Activated CD4-positive, alpha-beta T cell treated with anti-CD3 and anti-CD28 coated beads for 36 hours (primary cell): ENCODE measurements at places on chromosomes 7 and 10. TPM values are rescaled to one million over a fixed set of nuclear protein-coding genes. Genes with fewer than 3 reads are reported as not detected.
A peak's percentile ranks its signal among the peaks of the same experiment; 100 is the strongest.

DNA sequence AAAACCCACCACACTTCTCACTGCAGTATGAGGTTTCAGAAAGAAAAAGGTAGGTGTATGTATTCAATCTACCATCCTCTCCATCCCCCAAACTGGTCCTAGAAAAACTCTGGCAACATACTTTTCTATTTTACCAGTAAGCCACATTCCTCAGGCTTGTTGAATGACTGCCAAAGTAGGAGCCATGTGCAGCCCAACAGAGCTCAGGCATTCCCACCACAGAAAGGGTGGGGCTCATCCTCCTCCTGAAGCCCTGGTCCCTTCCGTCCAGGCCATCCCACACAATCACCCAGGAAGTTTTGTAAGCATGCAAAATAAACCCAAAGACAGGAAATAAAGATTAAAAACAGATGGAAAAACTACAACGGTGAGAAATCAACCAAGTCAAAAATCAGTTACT is 57.2 kb downstream of the MAD1L1 start:
- no peak overlapping the region for H3K27ac ChIP-seq
- no peaks in the 10 kb centered on the region for H3K27me3 ChIP-seq
- no peaks in the 10 kb centered on the region for H3K4me1 ChIP-seq
- DNase-seq = no peak

Gene TBATA
- not detected for total RNA-seq

DNA sequence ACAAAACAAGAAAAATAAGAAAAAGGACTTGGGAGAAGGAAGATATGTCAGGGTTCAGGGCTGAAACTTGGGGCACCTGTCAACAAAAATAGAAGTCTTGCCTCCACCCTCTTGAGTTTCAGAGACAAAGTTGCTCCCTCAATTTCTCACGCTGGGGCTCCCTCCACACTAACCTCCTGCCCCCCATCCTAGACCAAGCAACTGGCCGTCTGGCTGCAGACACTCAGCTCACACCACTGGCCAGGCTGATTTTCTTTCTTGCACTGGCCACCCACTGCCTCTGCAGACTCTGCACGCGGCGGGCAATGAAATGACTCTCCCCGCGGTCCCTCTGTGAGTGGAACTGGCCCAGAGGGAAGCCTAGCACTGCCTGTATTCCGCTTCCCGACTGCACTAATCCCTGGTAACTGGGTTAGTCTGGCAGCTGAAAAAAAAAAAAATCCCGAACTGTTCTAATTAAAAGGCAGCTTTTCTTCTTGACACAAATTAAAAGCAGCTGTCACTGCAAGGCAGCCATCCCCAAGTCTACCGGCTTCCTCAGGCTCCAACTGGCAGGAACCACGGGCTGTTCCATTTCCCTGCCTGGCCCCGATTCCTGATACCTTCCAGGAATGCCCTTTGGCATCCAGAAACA is 83.5 kb downstream of the SPDYE5 start:
- H3K4me1 ChIP-seq = no peaks in the 10 kb centered on the region
- H3K36me3 ChIP-seq = no peaks in the 10 kb centered on the region
- H3K27me3 ChIP-seq = no peaks in the 10 kb centered on the region
- no peak for DNase-seq

Gene PLCE1
- 0.02 TPM for total RNA-seq

DNA sequence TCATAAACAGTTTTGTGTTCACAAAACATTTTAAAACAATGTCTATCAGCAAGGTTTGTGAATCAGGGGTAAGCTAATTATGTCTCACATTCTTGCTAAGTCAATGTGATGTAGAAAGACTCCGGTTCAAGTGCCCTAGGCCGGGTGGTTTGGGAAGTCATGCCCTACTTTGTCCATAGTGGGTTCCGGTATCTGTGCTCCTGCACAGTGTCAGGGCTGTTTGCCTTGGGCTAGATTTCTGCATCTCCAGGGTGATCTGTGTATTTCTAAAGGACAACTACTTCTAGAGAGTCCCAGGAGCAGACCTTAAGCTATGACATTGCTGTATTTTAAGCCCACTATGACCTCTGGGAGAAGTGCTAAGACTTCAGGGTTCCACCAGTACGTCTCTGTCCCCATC is 504.1 kb downstream of the PLXNA4 start:
- no peaks in the 10 kb centered on the region for H3K4me1 ChIP-seq
- no peak overlapping the region for H3K4me3 ChIP-seq
- peaks cover 10% of the 10 kb centered on the region for H3K27me3 ChIP-seq
- no peak overlapping the region for H3K27ac ChIP-seq
- no peaks in the 10 kb centered on the region for H3K36me3 ChIP-seq

DNA sequence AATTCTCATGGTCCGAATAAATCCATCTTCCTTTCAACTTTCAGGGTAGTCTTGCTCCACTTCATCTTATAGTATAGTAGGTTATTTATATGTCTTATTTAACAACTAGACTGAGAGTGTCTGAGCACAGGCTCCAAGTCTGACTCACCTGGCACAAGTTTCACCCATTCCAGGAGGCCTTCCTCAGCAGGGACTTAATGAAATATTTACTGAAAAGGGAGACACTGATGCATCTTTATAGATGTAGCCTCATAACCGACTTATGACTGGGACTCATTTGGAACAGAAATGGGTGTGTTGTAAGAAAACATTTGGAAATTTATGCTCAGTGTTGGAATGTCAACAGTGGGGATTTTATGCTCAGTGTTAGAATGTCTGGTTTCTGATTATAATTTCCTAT is 59.9 kb downstream of the CH25H start:
- no peak overlapping the region for H3K4me3 ChIP-seq
- H3K4me1 ChIP-seq = peaks cover 7% of the 10 kb centered on the region
- no peaks in the 10 kb centered on the region for H3K36me3 ChIP-seq
- no peak for DNase-seq
- H3K27ac ChIP-seq = no peak overlapping the region
- H3K27me3 ChIP-seq = peaks cover 5% of the 10 kb centered on the region

Gene AGMO
- not detected for total RNA-seq

Gene SSC4D
- total RNA-seq = 0.79 TPM

Gene IDI2
- not detected for total RNA-seq

Gene CWF19L1
- 47.5 TPM for total RNA-seq

- H3K27ac ChIP-seq = no peak overlapping the region
- DNase-seq = no peak
- H3K36me3 ChIP-seq = no peaks in the 10 kb centered on the region
- peaks cover 8% of the 10 kb centered on the region for H3K4me1 ChIP-seq
- no peaks in the 10 kb centered on the region for H3K27me3 ChIP-seq
These were observed 44.9 kb downstream of the SPDYE5 start for GRCh38 chr7:75536940-75537538.

GRCh38 chr7:28542410-28542809 is 130.1 kb downstream of the CREB5 start:
- no peaks in the 10 kb centered on the region for H3K4me1 ChIP-seq
- H3K36me3 ChIP-seq = no peaks in the 10 kb centered on the region
- no peak for DNase-seq

- no peaks in the 10 kb centered on the region for H3K36me3 ChIP-seq
- no peak for DNase-seq
- H3K4me1 ChIP-seq = peaks cover 54% of the 10 kb centered on the region
- H3K27me3 ChIP-seq = no peaks in the 10 kb centered on the region
These were observed 166.0 kb upstream of the ZNF32 start for GRCh38 chr10:43814663-43815062.

DNA sequence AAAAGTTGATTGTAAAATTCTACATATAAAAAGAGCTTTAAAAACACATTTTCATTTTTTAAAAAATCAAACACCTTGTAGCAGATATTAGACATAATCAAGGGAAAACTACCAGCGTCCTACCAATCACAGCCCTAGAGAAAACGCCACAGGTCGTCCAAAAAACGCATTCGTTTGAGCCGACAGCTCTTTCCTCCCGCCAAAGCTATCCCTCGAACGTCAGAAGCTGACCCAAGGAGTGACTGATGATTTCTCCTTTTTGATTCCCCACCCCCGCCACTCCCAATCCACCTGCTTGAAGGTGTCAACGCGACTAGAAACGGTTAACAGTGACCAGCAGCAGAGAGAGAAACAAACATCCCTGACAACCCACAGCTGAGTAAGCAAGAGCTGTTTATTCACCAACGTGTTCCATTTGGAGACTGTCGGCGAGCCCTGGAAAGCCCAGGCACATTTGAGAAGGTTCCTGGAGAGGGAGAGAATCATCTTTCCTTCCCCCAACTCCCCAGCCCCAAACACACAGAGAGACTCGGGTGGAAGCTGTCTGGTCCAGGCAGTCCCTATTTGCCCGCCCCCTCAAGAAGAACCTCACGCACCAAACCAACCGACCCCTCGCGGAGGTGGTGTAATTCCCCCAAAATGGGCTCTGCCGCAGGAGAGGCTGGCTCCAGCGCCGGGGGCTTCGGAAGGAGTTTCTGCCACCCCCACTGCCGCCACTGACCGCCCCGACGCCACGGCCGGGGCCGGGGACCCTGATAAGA is 622 bp downstream of the CPEB3 start:
- peak; percentile 53 for DNase-seq
- peaks cover 14% of the 10 kb centered on the region for H3K36me3 ChIP-seq
- H3K4me3 ChIP-seq = peak overlapping the region; percentile 75
- H3K4me1 ChIP-seq = peaks cover 25% of the 10 kb centered on the region

DNA sequence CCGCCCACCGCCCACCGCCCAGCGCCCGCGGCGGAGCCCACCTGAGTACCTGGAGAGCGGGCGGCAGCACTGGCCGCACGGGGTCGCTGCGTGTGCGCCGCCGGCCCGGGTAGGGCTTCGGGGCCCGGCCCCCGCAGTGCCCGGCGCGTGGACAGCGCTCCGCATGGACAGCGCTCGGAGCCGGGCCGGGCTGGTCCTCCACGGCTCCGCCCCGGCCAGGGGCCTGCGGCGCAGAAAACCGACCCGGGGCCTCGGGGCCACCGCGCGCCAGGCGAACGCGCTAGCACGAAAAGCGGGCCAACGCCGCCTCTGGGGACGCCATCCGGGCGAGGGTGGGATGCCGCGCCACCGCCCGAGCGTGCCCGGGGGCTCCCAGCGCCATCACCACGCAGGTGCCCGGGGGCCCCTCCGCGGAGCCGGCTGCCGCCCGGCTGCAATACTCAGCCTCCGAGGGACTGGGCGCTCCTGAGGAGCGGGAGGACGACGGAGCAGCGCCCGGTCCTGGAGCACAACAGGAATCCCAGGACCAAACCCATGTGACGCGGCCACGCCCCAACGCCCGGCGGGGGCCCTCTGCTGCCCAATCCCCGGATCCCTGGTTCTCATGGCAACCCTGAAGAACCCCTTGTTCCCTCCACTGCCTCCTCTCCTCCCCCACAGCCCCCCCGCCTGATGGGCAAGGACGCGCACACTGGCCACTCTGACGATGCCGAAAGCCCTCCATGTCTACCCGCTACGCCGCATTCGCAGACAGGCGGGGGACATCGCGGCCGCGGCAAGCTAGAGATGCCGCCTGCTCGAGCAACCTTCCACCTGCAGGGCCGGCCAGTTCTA is at the start of gene GRB10:
Gene GRB10, minus strand, starts transcription at position 522 of the 834 bp plus-strand sequence. CDS start 50,574 bp downstream, outside the sequence.
- no peak for DNase-seq
- peaks cover 16% of the 10 kb centered on the region for H3K4me1 ChIP-seq
- no peaks in the 10 kb centered on the region for H3K36me3 ChIP-seq
- peak within 1 kb of the TSS; percentile 48 for H3K27ac ChIP-seq
- peaks cover 28% of the 10 kb centered on the region for H3K27me3 ChIP-seq

DNA sequence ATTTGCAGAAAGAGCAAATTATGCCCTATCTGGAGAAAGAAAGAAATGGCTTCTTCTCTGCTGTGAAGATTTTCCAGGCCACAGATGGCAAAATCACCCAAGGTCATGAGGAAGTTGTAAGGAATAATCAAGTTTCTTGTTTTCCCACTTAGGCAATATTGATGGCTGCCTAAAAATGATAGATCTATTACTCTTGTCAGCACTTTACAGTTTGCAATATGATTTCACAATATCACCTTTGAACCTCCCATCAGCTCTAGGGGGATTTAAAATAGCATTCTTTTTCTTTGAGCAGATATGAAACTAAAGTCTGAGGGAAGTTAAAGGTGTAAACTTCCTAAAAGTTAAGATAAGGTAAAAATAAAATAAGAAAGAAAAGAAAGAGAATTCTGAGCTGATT is 6.7 kb downstream of the NPSR1 start:
- no peak for DNase-seq
- no peaks in the 10 kb centered on the region for H3K4me1 ChIP-seq
- H3K27ac ChIP-seq = no peak overlapping the region
- no peaks in the 10 kb centered on the region for H3K36me3 ChIP-seq
- peaks cover 3% of the 10 kb centered on the region for H3K27me3 ChIP-seq
- no peak overlapping the region for H3K4me3 ChIP-seq

DNA sequence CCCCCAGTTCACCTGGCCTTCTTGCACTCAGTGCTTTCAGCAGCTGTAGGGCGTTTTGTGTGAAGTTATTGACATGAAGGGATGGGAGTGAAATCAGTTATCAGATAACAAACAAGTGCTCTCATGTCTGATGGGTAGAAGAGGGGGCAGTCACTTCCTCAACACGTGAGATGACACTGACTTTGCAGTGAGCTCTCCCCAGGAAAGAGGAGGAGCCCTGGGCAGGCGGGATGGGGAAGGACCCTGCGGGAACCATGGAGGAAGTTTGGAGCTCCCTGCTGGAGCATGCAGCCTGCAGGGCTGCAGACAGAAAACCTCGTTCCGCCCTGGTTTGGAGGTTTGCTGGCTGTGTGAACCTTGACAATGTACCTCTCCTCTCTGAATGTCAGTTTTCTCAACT is 38.7 kb downstream of the GPR26 start:
- H3K27ac ChIP-seq = no peak overlapping the region
- H3K4me3 ChIP-seq = no peak overlapping the region
- peaks cover 8% of the 10 kb centered on the region for H3K27me3 ChIP-seq
- no peak for DNase-seq
- H3K4me1 ChIP-seq = no peaks in the 10 kb centered on the region

GRCh38 chr7:52247518-52247917 is 787.9 kb upstream of the POM121L12 start:
- no peak overlapping the region for H3K4me3 ChIP-seq
- no peaks in the 10 kb centered on the region for H3K27me3 ChIP-seq
- no peak overlapping the region for H3K27ac ChIP-seq
- H3K36me3 ChIP-seq = no peaks in the 10 kb centered on the region

Gene TRIM56
- total RNA-seq = 40.8 TPM

GRCh38 chr10:95998255-95998784 is 45.1 kb upstream of the CCNJ start:
- no peak overlapping the region for H3K4me3 ChIP-seq
- H3K27ac ChIP-seq = no peak overlapping the region
- DNase-seq = no peak
- no peaks in the 10 kb centered on the region for H3K36me3 ChIP-seq

DNA sequence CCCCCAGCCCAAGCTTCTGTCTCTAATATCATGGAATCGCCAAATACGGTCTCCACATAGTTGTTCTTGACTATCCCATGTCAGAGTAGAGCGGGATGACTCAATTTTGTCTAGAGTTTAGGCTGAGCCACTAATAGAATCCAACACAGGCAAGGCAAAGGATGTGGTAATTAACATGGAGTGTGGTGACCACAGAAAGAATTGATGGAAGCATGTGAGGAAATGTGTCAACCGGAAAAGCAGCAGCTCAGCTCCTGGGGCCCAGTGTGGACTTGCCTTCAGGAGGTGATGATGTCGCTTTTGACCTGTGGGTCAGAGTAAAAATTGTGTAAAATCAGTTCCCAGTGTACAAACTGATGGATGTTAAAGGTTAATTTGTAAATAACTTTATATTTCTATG is 139.3 kb upstream of the KLF6 start:
- DNase-seq = no peak
- H3K27me3 ChIP-seq = peaks cover 2% of the 10 kb centered on the region
- H3K4me1 ChIP-seq = peaks cover 13% of the 10 kb centered on the region
- no peaks in the 10 kb centered on the region for H3K36me3 ChIP-seq

Gene ZNHIT1
- total RNA-seq = 44.2 TPM

Gene PKD2L1
- total RNA-seq = not detected

GRCh38 chr10:60883187-60883586 is 60.8 kb downstream of the RHOBTB1 start:
- H3K27me3 ChIP-seq = no peaks in the 10 kb centered on the region
- no peaks in the 10 kb centered on the region for H3K4me1 ChIP-seq
- DNase-seq = peak; percentile 13
- no peaks in the 10 kb centered on the region for H3K36me3 ChIP-seq
- no peak overlapping the region for H3K27ac ChIP-seq
